ENCODE measurements at places on chromosomes 4 and X. TPM values are rescaled to one million over a fixed set of nuclear protein-coding genes. Genes with fewer than 3 reads are reported as not detected.

Gene KLKB1
- 2.1 TPM for total RNA-seq

Gene MAGEB17
- not detected for total RNA-seq

Gene MFAP3L
- 16.7 TPM for total RNA-seq

Gene UTP14A
- 14.1 TPM for total RNA-seq

Gene POLN
- 4.8 TPM for total RNA-seq

Gene CLCN4
- 53.7 TPM for total RNA-seq

Gene KLF3
- 41.8 TPM for total RNA-seq

Gene TMEM271
- 1.3 TPM for total RNA-seq

Gene ADH1B
- 8.9 TPM for total RNA-seq

Gene TRIM61
- 2.7 TPM for total RNA-seq

Gene SPATA18
- 6.3 TPM for total RNA-seq

Gene NLGN4X
- 39.9 TPM for total RNA-seq

Gene EVC
- 52.3 TPM for total RNA-seq

Gene DRP2
- total RNA-seq = 3.7 TPM

Gene SLC26A1
- 0.49 TPM for total RNA-seq

Gene AR
- total RNA-seq = 8.9 TPM

Gene ARHGEF38
- total RNA-seq = 0.55 TPM

Gene ARMCX1
- total RNA-seq = 73.6 TPM

Gene SSX2
- total RNA-seq = not detected
